ENCODE measurements at places on chromosomes 12 and 14. TPM values are rescaled to one million over a fixed set of nuclear protein-coding genes. Genes with fewer than 3 reads are reported as not detected.

GRCh38 chr14:28412077-28412476 is 354.5 kb upstream of the FOXG1 start:
- no peaks in the 10 kb centered on the region for H3K36me3 ChIP-seq
- DNase-seq, result no peak
- no peaks in the 10 kb centered on the region for H3K4me1 ChIP-seq

GRCh38 chr14:22282417-22282816 is 306.6 kb downstream of the DAD1 start:
- H3K27ac ChIP-seq, result no peak overlapping the region
- no peaks in the 10 kb centered on the region for H3K36me3 ChIP-seq
- no peaks in the 10 kb centered on the region for H3K27me3 ChIP-seq
- no peaks in the 10 kb centered on the region for H3K4me1 ChIP-seq

The NFATC4 gene
- total RNA-seq, result 187 TPM

DNA sequence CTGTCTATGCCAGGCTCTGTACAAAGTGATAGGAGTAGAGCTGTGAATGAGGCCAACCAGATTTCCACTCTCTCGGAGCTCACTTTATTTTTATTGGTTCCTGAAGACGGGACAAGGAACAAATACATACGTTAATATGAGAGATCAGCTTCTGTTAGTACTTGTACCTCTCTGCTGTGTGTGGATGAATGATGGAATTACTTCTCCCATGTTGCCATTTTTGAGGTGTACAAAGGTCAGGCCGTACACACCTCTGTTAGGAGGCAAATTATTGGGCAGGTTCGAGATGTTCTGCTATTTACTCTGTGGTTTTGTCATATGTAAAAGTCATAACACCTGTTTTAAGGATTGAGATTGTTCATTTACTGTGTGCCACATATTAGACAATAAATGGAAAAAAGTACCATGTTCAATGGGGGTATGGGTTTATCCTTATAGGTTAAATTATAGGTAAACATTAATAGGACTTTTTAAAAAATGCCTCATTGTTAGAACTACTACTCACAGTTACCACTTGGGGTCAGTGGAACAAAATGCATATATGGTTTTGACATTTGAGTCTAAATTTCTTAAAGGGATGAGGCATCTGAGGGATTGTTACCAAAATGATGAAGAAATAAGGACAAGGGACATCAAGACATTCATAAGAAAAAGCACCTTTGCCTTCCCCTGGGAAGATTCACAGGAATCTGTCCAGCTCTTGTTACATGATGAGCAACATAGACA is 26.9 kb downstream of the WBP11 start:
- peak overlapping the region; percentile 92 for H3K27ac ChIP-seq
- no peaks in the 10 kb centered on the region for H3K36me3 ChIP-seq
- no peak for DNase-seq
- peak overlapping the region; percentile 76 for H3K4me3 ChIP-seq
- H3K4me1 ChIP-seq, result no peaks in the 10 kb centered on the region
- H3K27me3 ChIP-seq, result no peaks in the 10 kb centered on the region

GRCh38 chr12:7142056-7142644 is 12.0 kb downstream of the CLSTN3 start:
- H3K4me3 ChIP-seq, result no peak overlapping the region
- H3K27me3 ChIP-seq, result no peaks in the 10 kb centered on the region
- H3K27ac ChIP-seq, result no peak overlapping the region
- H3K4me1 ChIP-seq, result no peaks in the 10 kb centered on the region
- no peaks in the 10 kb centered on the region for H3K36me3 ChIP-seq
- no peak for DNase-seq

GRCh38 chr12:56267443-56268071 is 815 bp downstream of the COQ10A start:
- peaks cover 8% of the 10 kb centered on the region for H3K4me1 ChIP-seq
- peak overlapping the region; percentile 62 for H3K4me3 ChIP-seq
- no peaks in the 10 kb centered on the region for H3K36me3 ChIP-seq
- peak overlapping the region; percentile 94 for H3K27ac ChIP-seq

DNA sequence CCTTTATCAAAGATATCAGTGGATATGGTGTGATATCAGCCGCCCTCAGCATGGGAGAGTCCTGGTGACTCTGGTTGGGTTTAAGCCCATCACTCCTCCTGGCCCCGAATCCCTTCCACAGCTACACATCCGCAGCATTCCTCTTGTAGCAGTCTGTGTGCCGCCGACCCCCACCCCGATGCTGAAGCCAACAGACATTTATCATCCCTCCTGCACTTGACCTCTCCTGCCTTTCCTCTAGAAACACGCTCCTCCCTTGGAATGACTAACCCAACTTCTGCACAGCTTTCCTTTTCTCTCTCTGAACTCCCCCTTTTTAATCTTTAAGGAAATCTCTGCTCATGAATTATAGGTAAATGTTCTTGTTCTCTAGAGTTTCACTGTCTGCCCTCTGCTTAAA is 250.9 kb upstream of the FOXN3 start:
- no peak overlapping the region for H3K27ac ChIP-seq
- H3K27me3 ChIP-seq, result no peaks in the 10 kb centered on the region
- no peak for DNase-seq
- H3K4me3 ChIP-seq, result no peak overlapping the region

DNA sequence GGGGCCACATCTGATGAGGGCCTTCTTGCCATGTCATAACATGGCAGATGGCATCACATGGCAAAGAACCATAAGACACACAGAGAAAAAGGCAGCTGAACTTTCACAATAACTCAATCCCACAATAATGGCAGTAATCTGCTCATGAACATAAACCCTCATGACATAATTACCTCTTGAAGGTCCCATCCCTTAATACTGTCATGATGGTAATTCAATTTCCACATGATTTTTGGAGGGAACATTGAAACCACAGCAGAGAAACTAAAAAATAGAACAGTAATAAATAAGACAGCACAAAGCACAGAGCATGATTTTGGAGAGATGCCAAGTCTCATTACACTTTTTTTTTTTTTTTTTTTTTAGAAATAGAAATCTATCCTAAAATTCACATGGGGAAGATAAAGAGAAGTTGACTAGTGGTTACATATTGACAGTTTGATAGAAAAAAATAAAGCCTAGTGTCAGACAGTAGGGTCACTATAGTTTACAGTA is 61.8 kb upstream of the ATF7IP start:
- H3K4me3 ChIP-seq, result no peak overlapping the region
- no peaks in the 10 kb centered on the region for H3K4me1 ChIP-seq
- no peak overlapping the region for H3K27ac ChIP-seq
- H3K27me3 ChIP-seq, result no peaks in the 10 kb centered on the region

All from uterus (tissue), 4 donors.